MCF 10A (cell line): ENCODE measurements at places on chromosomes 2 and 18.

DNA sequence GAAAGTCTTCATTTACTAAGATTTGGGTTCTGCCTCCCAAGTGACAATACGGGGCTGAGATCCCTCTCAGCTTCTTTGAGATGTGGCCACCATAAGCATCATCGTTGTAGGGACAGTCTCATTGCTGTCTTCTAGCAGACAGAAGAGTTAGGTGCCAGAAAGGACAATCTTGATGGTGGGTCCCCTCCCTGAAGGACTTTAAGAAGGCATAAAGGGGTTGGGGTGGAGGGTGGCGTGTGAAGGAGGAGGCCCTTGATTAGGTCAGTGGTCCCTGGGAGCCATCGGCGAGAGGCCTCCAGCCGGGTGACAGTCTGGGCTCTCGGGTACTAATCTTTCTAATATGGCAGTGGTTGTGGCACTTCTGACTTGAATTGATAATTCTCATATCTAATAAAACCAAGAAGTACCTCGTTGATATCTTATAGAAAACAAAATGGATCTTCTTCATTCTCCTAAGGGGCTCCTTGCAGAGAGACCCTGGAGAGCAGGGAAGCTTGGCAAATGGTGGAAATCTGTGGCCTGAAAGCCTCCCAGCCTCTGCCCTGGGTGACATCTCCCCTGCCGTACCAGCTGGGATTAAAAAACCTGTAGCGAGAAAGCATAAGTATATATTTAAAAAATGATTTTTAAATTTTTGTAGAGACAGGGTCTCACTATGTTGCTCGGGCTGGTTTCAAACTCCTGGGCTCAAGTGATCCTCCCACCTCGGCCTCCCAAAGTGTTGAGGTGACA, 7.2 kb upstream of the PSMD1 start:
- H3K36me3 ChIP-seq = no peaks in the 10 kb centered on the region
- peaks cover 6% of the 10 kb centered on the region for H3K4me1 ChIP-seq
- no peak for DNase-seq
- H3K4me3 ChIP-seq = no peak overlapping the region

- no peak overlapping the region for H3K4me3 ChIP-seq
- no peak for DNase-seq
- H3K27me3 ChIP-seq = no peaks in the 10 kb centered on the region
- H3K4me1 ChIP-seq = peaks cover 43% of the 10 kb centered on the region
Observed at GRCh38 chr18:31243740-31244512, 74.0 kb upstream of the DSG1 start.

GRCh38 chr2:178910005-178910404, 102.8 kb upstream of the TTN start:
- DNase-seq = no peak
- H3K4me3 ChIP-seq = no peak overlapping the region
- no peaks in the 10 kb centered on the region for H3K27me3 ChIP-seq
- peaks cover 16% of the 10 kb centered on the region for H3K4me1 ChIP-seq
- no peak overlapping the region for H3K27ac ChIP-seq

GRCh38 chr2:47546994-47547393, 144.0 kb downstream of the MSH2 start:
- no peak overlapping the region for H3K27ac ChIP-seq
- H3K36me3 ChIP-seq = no peaks in the 10 kb centered on the region

DNA sequence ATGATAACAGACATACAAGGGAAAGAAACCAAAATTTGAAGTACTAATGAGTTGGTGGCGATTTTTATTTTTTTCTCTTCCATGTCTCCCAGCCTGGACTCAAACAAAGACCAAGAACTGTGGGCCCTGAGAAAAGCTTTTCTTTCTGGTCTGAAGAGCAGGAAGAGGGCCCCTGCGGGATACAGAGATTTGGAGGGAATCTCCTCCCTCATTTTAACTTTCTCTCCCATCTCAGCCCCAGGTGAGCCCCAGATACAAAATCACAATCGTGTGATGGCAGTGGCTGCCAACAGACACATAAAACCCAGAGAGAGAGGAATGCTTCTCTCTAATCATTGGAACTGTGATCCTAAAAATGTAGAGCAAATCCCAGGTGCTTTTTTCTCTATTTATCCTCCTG, 19.5 kb upstream of the PRKCE start:
- DNase-seq = no peak
- H3K27ac ChIP-seq = no peak overlapping the region
- no peak overlapping the region for H3K4me3 ChIP-seq
- H3K4me1 ChIP-seq = no peaks in the 10 kb centered on the region
- H3K27me3 ChIP-seq = no peaks in the 10 kb centered on the region

DNA sequence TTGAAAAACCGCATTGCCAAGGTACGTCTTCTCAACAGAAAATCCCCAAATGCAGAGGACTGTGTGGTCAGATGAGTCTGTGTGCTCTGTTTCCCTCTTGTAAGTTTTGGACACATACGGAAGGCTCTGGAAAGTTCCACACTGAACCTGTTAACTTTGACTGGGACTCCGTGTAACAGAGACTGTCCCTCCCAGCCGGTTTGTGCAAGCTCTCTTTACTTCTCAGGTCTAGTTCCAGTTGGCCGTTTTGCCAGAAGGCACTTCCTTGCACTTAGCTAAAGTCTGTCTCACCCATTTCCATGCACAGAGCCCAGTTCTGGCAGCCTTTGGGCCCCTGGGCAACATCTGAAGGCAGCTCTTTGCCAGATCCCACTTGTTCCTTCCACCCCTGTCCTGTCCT, 22.0 kb downstream of the EFHD1 start:
- no peak for DNase-seq
- H3K36me3 ChIP-seq = no peaks in the 10 kb centered on the region
- no peak overlapping the region for H3K4me3 ChIP-seq
- H3K27ac ChIP-seq = no peak overlapping the region
- no peaks in the 10 kb centered on the region for H3K4me1 ChIP-seq

- no peaks in the 10 kb centered on the region for H3K27me3 ChIP-seq
- no peak for DNase-seq
- no peaks in the 10 kb centered on the region for H3K36me3 ChIP-seq
- H3K27ac ChIP-seq = no peak overlapping the region
- H3K4me1 ChIP-seq = no peaks in the 10 kb centered on the region
- no peak overlapping the region for H3K4me3 ChIP-seq
Observed at GRCh38 chr2:77831471-77831870, 309.3 kb upstream of the LRRTM4 start.

- no peak overlapping the region for H3K4me3 ChIP-seq
- H3K27ac ChIP-seq = no peak overlapping the region
- peaks cover 4% of the 10 kb centered on the region for H3K36me3 ChIP-seq
Observed at GRCh38 chr18:50038448-50038847, 156.5 kb downstream of the MYO5B start.

GRCh38 chr2:158667586-158667985, 127.5 kb upstream of the DAPL1 start:
- no peaks in the 10 kb centered on the region for H3K27me3 ChIP-seq
- no peak for DNase-seq
- no peak overlapping the region for H3K27ac ChIP-seq
- H3K36me3 ChIP-seq = peaks cover 34% of the 10 kb centered on the region
- no peaks in the 10 kb centered on the region for H3K4me1 ChIP-seq
- H3K4me3 ChIP-seq = no peak overlapping the region

GRCh38 chr2:168992026-168992425, 39.1 kb downstream of the ABCB11 start:
- H3K36me3 ChIP-seq = no peaks in the 10 kb centered on the region
- H3K4me3 ChIP-seq = peak overlapping the region; percentile 26
- no peaks in the 10 kb centered on the region for H3K27me3 ChIP-seq
- peak; percentile 80 for DNase-seq
- H3K4me1 ChIP-seq = peaks cover 31% of the 10 kb centered on the region

DNA sequence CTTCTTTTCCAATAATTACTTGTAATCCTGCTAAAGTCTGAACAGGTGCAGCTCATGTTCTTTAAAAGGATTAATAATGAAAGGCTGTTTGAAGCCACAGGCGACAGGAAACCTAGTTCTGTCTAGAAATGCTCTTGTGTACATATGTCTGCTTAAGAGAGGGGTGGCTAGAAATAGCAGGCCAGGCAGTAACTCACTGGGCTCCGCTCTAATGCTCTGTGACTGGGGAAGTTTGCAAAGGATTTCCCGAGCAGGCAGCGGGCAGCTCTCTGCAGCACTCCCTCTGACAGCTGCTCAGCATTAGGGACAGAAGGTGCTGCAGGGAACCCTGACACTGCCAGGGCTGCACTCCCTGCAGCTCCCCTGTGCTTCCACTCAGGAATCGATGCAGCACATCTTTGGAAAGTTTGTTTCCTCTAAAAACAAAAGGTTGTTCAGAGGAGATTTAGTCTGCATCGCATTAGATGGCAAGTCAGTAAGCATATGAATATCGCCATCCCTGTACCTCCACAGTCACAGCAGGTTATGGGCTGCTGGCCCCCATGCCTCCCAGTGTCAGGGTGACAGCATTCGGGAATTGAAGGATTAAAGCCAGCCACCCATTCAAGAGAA, 33.1 kb upstream of the TTC39C start:
- H3K36me3 ChIP-seq = no peaks in the 10 kb centered on the region
- no peaks in the 10 kb centered on the region for H3K27me3 ChIP-seq
- no peak for DNase-seq
- H3K4me1 ChIP-seq = no peaks in the 10 kb centered on the region

GRCh38 chr2:1553671-1554295, 140.5 kb downstream of the TPO start:
- H3K4me3 ChIP-seq = no peak overlapping the region
- H3K4me1 ChIP-seq = peaks cover 6% of the 10 kb centered on the region
- H3K27me3 ChIP-seq = no peaks in the 10 kb centered on the region
- no peak overlapping the region for H3K27ac ChIP-seq

- no peak overlapping the region for H3K27ac ChIP-seq
- H3K4me1 ChIP-seq = peaks cover 24% of the 10 kb centered on the region
- no peaks in the 10 kb centered on the region for H3K36me3 ChIP-seq
- no peak overlapping the region for H3K4me3 ChIP-seq
- peak; percentile 80 for DNase-seq
Observed at GRCh38 chr2:223727562-223727961, 109.8 kb downstream of the AP1S3 start.

- no peaks in the 10 kb centered on the region for H3K27me3 ChIP-seq
- H3K36me3 ChIP-seq = no peaks in the 10 kb centered on the region
- H3K27ac ChIP-seq = peak overlapping the region; percentile 66
- no peak overlapping the region for H3K4me3 ChIP-seq
Observed at GRCh38 chr18:61702007-61702406, 190.8 kb downstream of the RNF152 start.

- no peak overlapping the region for H3K4me3 ChIP-seq
- H3K36me3 ChIP-seq = peaks cover 17% of the 10 kb centered on the region
- peaks cover 18% of the 10 kb centered on the region for H3K27me3 ChIP-seq
- no peak overlapping the region for H3K27ac ChIP-seq
Observed at GRCh38 chr18:49473721-49474120, 13.3 kb upstream of the DYM start.

DNA sequence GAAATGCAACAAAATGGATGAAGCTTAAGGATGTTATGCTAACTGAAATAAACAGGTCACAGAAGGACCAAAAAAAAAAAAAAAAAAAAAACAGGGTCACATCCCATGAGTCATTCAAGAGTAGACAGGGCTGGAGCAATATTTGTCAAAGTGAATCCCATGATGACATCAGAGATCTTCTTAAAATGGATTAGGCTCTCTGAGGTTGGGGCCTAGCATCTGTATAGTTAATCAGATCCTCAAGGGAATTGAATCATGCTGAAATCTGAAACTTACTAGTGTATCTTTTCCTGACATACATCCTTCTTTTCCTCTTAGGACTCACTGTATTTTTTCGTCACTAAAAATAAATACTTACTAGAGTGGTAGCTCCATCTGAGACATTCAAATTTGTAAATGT, 380.6 kb upstream of the NXPH2 start:
- no peak overlapping the region for H3K4me3 ChIP-seq
- no peaks in the 10 kb centered on the region for H3K36me3 ChIP-seq
- H3K4me1 ChIP-seq = no peaks in the 10 kb centered on the region
- peaks cover 32% of the 10 kb centered on the region for H3K27me3 ChIP-seq

DNA sequence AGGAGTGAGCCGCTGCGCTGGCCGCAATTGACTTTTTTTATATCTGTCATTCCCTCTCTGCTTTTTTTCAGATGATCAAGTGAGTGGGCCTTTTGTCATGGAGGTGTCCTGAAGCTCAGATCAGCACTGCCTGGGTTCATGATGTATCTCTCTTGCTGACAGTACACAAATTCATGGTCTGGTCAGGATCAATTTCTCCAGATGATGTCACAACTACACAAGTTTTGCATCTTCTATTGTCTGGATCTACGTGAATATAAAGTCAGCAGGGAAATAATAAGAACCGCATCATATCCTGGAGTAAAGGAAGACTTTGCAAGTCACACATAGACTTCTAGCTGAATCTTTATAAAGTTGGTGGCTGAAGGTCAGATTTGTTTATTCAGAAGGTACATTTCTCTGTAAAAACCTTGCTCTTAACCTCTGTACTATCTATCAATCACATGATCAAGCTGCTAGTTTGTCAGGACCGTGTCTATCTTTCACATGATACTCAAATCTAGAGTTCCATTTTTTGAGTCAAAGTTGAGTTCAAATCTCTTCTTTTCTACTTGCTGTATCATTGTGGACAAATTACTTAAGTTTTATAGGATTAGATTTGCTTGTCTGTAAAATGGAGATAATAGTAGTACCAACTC, 13.1 kb upstream of the CD28 start:
- no peaks in the 10 kb centered on the region for H3K36me3 ChIP-seq
- H3K4me1 ChIP-seq = peaks cover 6% of the 10 kb centered on the region
- DNase-seq = no peak
- no peak overlapping the region for H3K4me3 ChIP-seq

DNA sequence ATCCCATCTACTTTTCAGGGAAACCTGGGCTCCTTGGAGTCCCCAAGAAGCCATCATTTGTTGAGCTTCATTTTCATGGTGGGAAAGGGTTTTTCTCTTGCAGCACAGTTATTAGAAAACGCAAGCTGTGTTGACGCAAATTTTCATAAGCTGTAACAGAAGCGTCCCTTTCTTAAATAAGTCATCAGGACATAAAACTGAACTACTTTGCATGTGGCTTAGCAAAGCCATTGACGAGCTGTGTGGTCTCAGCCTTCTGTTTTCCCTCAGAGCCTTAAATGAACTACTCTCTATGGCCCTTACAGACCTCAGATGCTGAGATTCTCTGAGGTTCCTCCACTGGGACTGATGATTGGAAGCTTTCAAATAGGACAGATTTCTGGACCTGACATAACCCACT, 85.1 kb downstream of the ARL4C start:
- peaks cover 16% of the 10 kb centered on the region for H3K4me1 ChIP-seq
- no peaks in the 10 kb centered on the region for H3K36me3 ChIP-seq
- no peak for DNase-seq

DNA sequence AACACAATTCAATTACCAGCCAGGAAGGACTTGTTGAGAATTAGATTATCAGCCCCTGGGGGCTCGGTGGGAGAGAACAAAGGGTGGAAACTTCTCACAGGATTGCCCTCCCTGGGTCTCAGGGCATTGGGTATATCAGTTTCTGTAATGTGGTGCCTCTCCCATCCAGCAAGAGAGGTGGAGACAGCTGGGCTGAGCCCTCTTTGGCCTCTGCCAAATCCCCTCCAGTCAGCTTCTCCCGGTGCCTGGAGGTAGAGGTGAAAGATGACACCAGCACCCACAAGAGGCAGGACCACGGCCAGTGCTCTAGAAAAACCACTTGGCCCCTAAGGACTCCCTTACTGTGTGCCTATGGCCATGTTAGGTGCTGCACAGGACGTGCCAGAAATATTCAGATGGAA, 179.7 kb downstream of the HAUS1 start:
- no peak overlapping the region for H3K4me3 ChIP-seq
- peaks cover 16% of the 10 kb centered on the region for H3K4me1 ChIP-seq
- H3K27ac ChIP-seq = no peak overlapping the region

- H3K27me3 ChIP-seq = no peaks in the 10 kb centered on the region
- DNase-seq = no peak
- no peak overlapping the region for H3K4me3 ChIP-seq
- no peaks in the 10 kb centered on the region for H3K4me1 ChIP-seq
- no peak overlapping the region for H3K27ac ChIP-seq
Observed at GRCh38 chr2:99436874-99437273, 52.9 kb downstream of the REV1 start.

- DNase-seq = peak; percentile 75
- no peaks in the 10 kb centered on the region for H3K27me3 ChIP-seq
- H3K4me1 ChIP-seq = no peaks in the 10 kb centered on the region
- no peak overlapping the region for H3K4me3 ChIP-seq
- H3K27ac ChIP-seq = no peak overlapping the region
- H3K36me3 ChIP-seq = no peaks in the 10 kb centered on the region
Observed at GRCh38 chr18:30970196-30970816, 72.2 kb downstream of the DSC3 start.
